ENCODE measurements at places on chromosomes 4 and X. TPM values are rescaled to one million over a fixed set of nuclear protein-coding genes. Genes with fewer than 3 reads are reported as not detected.

Gene PPP2R2C
- total RNA-seq: not detected

Gene UGT2B15
- total RNA-seq: 25.8 TPM

Gene HPRT1
- 0.87 TPM for total RNA-seq

Gene MXRA5
- total RNA-seq: 0.58 TPM

Gene CT45A10
- total RNA-seq: not detected

Gene TMPRSS11F
- total RNA-seq: not detected

Gene SPANXA1
- not detected for total RNA-seq

Gene CHRDL1
- total RNA-seq: 18.7 TPM

Gene PPP1R2C
- not detected for total RNA-seq

Gene FAT4
- 7.6 TPM for total RNA-seq

Gene NUDT10
- total RNA-seq: 6.1 TPM

Gene INTU
- 27.4 TPM for total RNA-seq

Gene GPRASP2
- total RNA-seq: 0.58 TPM

Gene ENPEP
- total RNA-seq: 0.29 TPM

Gene F8
- total RNA-seq: 7.1 TPM

Gene PPP4R3C
- not detected for total RNA-seq

Gene NLGN3
- total RNA-seq: not detected

Gene AKAP4
- total RNA-seq: not detected

Gene ALG13
- total RNA-seq: 48.1 TPM

Gene BCORL1
- 0.89 TPM for total RNA-seq

Gene ZAR1
- not detected for total RNA-seq

Gene CFAP299
- not detected for total RNA-seq

Gene CNGA1
- total RNA-seq: 23.8 TPM
